Fibroblast of lung (primary cell): ENCODE measurements at places on chromosomes 1 and 21.
A peak's percentile ranks its signal among the peaks of the same experiment; 100 is the strongest.

DNA sequence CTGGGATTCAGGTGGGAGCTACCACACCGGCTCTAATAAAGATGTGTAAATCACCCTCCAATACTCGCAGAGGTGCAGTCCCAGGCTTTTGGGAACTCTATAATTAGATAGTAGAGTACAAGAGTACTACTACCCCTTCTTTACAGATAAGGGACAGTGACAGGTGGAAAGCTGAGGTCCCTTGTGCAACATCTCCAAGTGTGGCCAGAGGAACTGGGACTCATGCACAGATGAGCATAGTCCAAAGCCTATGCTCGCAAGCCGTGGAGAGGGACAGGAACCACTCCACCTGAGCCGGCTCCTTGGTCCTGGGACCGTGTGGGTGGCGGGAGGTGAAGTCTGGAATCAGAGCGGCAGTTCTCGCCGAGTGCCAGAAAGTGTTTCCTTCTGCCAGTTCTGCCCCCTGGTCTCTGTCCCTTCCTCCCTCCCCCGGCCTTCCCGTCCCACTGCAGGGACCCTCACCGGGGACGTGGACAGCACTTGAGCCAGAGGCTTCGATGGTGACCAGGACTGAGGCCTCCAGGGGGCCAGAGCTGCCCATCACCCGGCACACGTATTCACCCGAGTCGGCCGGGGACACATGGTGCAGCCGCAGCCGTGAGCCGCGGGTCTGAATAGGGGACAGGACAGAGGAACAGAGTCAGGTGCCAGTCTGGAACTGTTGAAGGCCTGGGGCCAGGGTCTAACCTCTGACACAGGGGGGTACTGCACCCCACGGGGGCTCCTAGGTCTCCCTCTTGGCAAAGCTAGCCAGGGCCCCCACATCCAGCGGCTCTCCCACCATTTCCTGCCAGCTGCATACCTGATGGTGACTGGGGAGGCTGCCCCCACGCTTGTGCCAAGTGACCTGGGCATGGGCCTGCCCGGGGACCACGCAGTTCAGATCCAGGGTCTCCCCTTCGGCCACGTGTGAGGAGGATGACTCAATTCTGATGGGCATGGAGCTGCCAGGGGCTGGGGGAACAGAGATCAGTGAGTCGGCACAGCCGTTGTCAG lies 33.9 kb downstream of the LDLRAD2 start:
- no peak for DNase-seq

- DNase-seq: no peak
Measured at GRCh38 chr1:167207940-167208623, 12.6 kb upstream of the POU2F1 start.

DNA sequence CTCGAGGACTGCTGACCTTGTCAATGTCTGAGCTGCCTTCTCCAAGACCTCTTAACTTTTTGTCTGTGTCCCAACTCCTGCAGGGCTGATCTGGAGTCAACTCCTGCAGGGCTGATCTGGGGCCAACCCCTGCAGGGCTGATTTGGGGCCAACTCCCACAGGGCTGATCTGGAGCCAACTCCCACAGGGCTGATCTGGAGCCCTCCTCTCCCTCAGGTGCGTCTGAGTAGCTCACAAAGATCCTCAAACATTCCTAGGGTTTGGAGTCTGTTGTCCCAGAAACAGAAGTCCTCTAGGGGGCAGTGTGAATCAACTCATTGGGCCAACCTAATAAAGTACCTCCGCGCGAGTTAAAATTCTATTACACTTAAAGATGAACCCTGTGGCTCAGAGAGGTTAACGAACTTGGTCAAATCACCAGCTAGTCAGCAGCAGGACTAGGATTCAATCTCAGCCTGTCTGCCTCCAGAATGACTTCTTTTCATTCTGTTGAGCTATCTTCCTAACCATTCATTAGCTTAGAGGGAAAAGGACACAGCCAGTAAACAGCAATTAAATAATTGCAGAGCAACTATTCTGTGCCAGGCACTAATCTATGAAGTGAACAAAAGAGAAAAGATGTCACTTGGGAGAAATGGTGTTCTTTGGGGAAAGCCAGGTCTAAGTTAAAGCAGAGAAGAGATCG lies 17.2 kb upstream of the RLF start:
- DNase-seq: peak; percentile 75

- DNase-seq: no peak
Measured at GRCh38 chr21:29616209-29616751, 317.6 kb downstream of the BACH1 start.

- DNase-seq: no peak
Measured at GRCh38 chr1:85677656-85678055, 30.6 kb downstream of the ZNHIT6 start.

DNA sequence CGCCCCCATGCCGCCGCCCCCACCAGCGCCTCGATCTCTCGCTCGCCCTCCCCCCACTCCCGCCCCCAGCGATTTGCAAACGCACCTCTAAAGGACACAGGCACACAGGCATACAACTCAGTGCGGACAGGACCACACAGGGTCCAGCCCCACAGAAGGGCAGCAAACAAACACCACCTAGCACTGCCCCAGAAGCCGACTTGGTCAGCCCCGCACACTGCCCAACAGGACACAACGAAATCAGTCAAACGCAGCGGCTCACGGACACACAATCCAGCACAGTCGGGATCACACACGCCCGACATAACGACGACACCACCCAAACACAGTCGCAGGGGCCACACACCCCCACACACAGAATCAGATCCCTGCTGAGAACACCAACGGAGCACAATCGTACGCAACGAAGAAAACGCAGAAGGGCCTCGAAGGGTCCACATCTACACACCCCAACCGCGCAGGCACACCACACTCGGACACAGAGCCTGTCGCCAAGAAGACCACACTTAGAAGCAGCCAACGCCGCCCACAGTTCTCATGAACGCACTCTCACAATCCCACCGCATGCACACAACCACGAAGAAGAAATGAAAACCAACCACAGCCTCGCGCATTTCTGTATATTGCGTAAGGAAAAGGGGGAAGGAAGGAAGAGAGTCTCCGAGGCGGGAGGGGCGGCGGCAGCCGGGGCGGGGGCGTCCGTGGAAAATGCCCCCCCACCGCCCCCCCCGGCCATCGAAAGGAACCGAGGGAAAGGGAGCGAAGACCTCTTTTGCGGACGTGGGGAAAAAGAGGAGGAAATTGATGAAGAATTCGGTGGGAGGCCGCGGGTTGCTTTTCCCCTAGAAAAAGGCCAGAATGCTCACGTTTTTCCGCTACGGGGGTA lies 481 bp downstream of the TAL1 start:
- DNase-seq: peak; percentile 62

GRCh38 chr21:39567180-39567972 lies 45.4 kb upstream of the B3GALT5 start:
- DNase-seq: no peak

GRCh38 chr1:116942344-116942743 lies 32.6 kb downstream of the PTGFRN start:
- DNase-seq: no peak

DNA sequence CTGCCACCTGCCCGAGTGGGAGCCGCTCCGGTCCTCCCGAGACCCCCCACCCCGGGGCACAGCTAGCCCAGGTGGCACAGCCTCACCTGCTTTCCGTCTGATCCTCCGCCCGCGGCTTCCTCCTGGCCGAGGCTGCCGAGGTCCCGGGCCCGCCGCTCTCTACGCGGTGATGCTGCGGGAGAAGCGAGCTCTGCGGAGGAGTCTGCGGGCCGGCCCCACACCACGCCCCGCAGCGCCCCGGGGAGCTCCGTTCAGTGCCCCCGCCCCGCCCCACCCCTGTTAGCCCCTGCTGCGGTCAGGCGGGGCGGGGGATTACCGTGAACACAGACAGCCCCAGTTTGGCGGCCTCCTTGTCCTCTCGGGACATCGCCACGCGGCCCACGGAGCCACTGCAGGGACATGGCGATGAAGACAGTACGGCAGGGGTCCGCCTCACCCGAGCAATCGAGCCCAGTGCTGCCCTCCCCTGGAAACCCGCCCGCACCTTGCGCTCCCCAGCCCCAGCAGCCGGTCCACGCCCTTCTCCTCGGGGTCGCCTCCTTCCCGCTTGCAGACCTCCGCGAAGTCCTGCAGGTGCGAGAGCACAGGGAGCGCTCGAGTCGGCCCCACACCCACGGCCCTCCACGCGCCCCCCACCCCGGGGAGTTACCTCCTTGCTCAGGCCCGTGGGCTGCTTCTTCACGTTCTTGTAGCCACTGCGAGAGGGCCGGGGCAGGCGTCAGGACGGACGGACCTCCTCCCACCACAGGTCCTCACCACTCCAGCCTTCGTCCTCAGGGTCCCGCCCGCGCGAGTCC lies 933 bp downstream of the C1orf35 start:
- peak; percentile 21 for DNase-seq

- DNase-seq: no peak
Measured at GRCh38 chr1:42740851-42741580, 980 bp upstream of the CLDN19 start.

DNA sequence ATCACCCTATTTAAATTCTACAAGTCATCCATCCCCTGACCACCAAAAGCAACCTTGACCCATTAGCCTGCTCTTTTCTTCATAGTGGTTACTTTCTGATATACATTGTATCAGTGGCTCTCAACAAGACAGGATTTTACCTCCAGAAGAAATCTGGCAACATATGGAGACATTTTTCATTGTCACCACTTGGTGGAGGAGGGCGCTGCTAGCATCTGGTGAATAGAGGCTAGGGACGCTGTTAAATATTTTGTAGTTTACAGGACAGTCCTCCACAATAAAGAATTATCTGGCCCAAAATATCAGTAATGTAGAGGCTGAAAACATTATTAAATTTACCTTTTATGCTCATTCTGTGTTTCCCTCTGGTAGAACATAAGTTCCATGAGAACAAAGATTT lies 6.1 kb downstream of the HSPA13 start:
- no peak for DNase-seq

DNA sequence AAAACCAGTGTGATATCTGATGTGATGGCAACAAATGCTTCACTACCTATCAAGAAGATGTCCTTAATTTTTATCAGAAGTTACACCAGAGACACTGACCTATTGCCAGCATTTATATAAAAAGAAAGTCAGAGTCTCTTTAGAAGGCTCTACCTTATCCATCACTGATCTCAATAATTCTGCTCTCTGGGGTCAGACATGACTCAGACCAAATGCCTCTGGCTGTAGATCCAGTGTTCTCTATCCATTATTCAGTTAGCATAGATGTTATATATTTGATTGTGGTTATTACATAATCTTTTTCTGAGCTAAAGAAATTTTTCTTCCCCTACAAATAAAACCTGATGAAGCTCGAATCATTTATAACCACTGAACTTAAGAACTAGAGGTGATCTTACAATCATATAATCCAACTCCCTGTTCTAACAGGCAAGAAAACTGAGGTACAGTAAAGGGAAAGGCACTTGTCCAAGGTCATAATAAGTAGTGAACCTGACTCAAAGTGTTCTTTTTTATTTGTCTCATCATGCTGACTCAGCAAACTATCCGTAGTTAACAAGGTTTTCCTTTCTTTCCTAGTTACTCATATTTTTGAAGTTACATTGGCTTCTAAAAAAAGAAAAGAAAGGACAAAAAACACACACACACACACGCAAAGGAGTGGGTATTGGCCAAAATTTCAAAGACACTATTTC lies 43.6 kb upstream of the ESRRG start:
- no peak for DNase-seq

- peak; percentile 75 for DNase-seq
Measured at GRCh38 chr1:211610779-211611556, 32.0 kb upstream of the SLC30A1 start.

- peak; percentile 64 for DNase-seq
Measured at GRCh38 chr1:107559881-107560280, 405.1 kb downstream of the VAV3 start.

- DNase-seq: no peak
Measured at GRCh38 chr1:217115404-217116380, 392.5 kb upstream of the ESRRG start.

DNA sequence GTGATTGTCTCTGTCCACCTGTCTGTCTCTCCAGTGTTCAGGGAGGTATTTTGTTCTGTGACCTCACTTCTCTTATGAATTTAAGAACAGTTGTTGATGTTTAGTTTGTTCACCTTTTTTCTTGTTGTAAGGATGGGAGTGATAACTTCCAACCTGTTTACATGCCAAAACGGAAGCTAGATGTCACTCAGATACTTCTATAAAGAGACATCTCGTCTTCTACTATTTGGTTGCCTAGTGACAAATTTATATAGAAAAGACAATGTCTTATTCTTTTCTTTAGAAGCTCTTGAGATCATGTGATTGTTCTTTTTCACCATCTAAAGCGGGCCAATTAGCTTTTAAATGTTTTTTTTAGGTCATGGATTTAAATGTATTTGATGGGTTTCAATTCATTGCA lies 33.8 kb downstream of the PRSS38 start:
- no peak for DNase-seq

DNA sequence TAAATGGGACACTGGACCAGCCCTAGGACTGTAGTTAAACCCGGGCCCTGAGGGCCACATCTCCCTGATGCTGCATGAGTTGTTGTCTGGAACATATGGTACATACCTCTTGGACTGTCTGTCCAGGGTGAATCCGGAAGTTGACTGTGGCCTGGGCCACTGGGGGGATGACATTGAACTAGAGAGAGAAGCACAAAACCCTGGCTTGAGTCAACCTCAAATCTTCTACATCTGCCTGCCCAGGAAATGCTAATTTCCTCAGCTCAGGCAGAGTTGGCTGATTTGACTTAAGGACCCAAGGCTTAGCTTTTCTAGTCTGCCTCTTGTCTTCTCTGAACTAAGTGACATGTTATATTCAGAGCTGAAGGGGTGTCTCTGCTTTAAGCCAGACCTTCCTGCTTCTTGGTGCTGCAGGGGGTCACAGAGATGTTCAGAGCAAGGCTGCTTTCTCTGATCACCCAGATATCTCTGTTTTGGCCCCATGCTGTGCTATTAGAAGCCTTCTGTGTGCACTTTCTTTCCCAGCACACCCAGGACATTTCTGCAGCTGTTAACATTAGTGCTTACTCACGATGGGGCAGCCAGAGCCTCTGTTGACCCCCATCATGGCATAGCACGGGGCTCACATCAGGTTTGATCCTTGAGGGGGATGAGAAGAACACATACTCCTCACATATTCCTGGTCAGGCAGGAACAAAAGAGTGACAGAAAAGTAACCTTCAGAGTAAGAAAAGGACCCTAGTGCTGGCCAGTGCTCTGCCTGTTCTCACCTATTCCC lies 9.6 kb downstream of the PM20D1 start:
- DNase-seq: no peak

GRCh38 chr1:87840767-87841166 lies 512.1 kb downstream of the LMO4 start:
- DNase-seq: no peak

DNA sequence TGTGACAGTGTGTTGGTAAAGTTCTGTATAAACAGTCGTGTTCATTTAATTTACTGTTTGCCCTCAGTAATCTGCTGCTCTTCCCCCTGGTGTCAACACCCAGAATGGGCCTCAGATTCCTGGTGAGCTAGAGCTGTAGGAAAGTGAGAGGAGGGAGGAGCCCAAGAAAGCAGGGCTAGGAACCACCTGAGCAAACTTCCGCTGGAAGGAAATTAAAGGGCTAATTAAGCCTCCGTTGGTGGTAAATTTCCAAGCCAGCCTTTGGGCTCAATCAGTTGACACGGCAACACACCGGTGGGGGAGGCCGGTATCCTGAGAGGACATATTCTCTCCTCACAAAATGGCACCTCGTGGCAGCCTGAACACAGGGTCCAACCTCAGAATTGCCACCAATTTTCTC lies 32.9 kb downstream of the RAB3B start:
- no peak for DNase-seq
